Bronchial epithelial cell (primary cell): ENCODE measurements at places on chromosomes 3 and 15. TPM values are rescaled to one million over a fixed set of nuclear protein-coding genes. Genes with fewer than 3 reads are reported as not detected.
A peak's percentile ranks its signal among the peaks of the same experiment; 100 is the strongest.

The CCDC9B gene
- total RNA-seq, result 12.1 and 17.3 TPM in 2 replicates

The IGDCC3 gene
- total RNA-seq, result not detected in 2 replicates

The BFSP2 gene
- not detected in 2 replicates for total RNA-seq

The PCOLCE2 gene
- 0.38 and 1.1 TPM in 2 replicates for total RNA-seq

The GP9 gene
- total RNA-seq, result not detected in 2 replicates

The FMN1 gene
- total RNA-seq, result 1.6 and 2.2 TPM in 2 replicates

The GPR27 gene
- 0.38 and 0.53 TPM in 2 replicates for total RNA-seq

The SEMA6D gene
- 0.64 and 2.6 TPM in 2 replicates for total RNA-seq

The SPESP1 gene
- 3.8 and 4.2 TPM in 2 replicates for total RNA-seq

The DNAH12 gene
- under 0.01 and 0.13 TPM in 2 replicates for total RNA-seq

DNA sequence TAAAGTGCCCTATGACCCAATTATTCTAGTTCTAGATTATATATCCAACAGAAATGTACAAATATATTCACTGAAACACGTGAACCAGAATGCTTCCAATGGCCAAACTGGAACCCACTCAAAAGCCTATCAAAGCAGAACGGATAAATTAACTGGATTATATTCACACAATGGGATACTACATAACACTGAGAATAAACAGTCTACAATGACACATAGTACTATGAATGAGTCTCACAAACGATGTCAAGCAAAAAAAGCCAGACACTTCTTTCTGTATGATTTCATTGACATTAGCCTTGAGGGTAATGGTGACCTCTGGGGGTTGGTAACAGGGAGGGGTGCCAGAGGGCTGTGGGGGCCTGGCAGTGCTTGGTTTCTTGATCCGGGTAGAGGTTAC, 50.9 kb upstream of the HACD2 start:
- DNase-seq, result no peak

GRCh38 chr3:183553334-183554026, 2.0 kb downstream of the KLHL6 start:
- DNase-seq, result no peak

GRCh38 chr15:94225616-94226015, 5.7 kb upstream of the MCTP2 start:
- DNase-seq, result no peak

DNA sequence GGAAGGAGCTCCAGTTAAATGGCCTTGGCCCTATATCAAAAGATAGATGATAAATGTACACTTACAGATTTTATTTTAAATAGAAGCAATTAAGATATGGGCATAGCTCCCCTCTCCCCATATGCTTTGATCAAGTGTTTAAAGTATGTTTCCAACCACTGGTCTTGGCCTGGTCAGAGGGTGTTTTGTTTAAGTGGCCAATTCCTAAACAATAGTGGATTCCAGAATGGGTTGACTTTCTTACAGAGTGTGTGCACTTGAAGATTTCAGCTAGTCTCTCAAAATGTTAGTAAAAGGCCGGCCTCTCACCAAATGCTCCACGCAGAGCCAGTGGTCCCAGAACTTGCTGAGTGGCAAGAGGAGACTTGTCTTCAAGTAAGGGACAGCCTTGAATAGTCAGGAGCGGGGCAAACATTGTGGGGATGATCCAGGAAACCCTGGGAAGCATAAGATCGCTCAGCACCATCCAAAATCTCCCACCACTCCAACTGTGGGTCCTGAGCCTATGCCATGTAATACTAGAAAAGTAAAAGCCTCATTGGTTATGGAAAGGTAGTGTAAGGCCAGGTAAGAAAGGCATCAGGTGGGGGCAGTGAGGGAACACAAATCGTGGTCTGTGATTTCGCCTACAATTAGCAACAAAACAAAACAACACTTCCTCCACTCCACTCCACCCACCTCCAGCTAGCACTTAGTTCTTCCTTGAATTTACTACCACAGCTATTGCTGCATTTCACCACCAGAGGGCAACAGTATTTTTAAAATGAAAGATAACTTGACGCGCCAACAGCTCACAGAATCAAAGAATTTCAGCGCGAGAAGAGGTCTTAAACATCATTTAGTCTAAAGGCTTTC, 4.8 kb downstream of the RARRES1 start:
- DNase-seq, result peak; percentile 62

- peak; percentile 44 for DNase-seq
Measured at GRCh38 chr15:99845009-99845408, 111.8 kb upstream of the LYSMD4 start.

DNA sequence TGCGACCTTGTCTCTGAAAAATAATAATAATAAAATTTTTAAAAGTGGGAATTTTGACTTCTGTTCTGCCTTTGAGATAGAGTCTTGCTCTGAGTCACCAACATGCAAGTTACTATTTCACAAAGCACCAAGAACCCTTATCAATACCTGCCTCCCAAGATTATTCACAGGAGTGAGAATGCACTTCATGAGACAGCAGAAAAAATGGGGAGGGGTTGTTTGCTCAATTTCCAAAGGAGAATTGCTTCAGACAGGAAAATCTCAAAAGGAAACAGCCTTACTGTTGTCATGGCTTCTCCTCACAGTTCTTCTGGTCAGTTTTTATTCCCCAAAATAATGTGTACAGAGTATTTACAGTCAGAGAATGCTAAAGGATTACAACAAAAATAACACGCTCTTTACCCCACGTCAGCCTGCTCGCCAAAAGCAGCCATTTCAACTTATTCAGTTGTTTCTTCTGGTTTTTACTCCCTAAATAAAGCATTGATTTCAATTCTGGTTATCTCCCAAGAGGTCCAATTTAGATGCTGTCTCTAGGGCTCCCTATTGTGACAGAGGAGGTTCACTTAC, 89.0 kb downstream of the PPCDC start:
- DNase-seq, result peak; percentile 50

- no peak for DNase-seq
Measured at GRCh38 chr3:52891615-52892081, 5.7 kb downstream of the STIMATE start.

GRCh38 chr3:43176666-43177065, 70.8 kb upstream of the POMGNT2 start:
- DNase-seq, result no peak

- no peak for DNase-seq
Measured at GRCh38 chr3:152037953-152038352, 164.5 kb downstream of the SUCNR1 start.

DNA sequence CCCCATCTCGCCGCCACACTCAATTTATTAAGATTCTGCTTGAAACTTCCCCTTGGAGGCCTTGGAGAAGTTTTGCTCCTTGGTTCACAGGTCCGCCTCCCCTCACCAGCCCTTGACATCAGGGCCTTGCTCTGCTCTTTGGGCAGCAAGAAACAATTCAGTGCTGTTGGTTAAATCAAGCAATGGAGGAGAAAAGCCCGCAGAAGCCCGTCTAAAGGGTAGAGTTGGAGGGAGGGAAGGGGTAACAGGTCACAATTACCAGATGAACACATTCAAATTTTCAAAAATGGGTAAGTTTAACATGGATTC, 429 bp downstream of the PARP9 start:
- DNase-seq, result peak; percentile 8

- DNase-seq, result peak; percentile 83
Measured at GRCh38 chr15:59294574-59295260, 78.0 kb downstream of the MYO1E start.

- peak; percentile 94 for DNase-seq
Measured at GRCh38 chr3:96970211-96970610, 155.8 kb downstream of the EPHA6 start.

- DNase-seq, result no peak
Measured at GRCh38 chr15:84391191-84391590, 155.6 kb downstream of the GOLGA6L4 start.

GRCh38 chr3:5186089-5186857, 1.2 kb upstream of the EDEM1 start:
- DNase-seq, result no peak

DNA sequence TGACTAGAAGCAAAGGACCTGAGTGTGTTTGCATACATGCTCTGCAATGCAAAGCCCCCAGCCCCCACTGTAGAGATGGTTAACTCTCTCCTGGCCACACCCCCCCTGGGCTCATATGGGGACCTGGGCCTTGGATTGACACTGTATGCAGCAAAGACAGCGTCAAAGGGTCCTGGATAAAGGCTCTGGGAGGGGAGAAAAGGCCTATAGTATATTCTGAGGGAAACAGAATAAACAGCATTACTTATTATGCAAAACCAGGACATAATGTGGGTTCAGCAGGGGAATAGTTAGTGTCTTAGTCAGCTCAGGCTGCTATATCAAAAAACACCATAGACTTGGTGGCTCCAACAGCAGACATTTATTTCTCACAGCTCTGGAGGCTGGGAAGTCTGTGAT, 158.7 kb downstream of the APBA2 start:
- no peak for DNase-seq

- DNase-seq, result no peak
Measured at GRCh38 chr3:37400945-37401344, 226.6 kb upstream of the LRRFIP2 start.

- DNase-seq, result peak; percentile 54
Measured at GRCh38 chr3:101574388-101575112, 570 bp downstream of the PCNP start.

DNA sequence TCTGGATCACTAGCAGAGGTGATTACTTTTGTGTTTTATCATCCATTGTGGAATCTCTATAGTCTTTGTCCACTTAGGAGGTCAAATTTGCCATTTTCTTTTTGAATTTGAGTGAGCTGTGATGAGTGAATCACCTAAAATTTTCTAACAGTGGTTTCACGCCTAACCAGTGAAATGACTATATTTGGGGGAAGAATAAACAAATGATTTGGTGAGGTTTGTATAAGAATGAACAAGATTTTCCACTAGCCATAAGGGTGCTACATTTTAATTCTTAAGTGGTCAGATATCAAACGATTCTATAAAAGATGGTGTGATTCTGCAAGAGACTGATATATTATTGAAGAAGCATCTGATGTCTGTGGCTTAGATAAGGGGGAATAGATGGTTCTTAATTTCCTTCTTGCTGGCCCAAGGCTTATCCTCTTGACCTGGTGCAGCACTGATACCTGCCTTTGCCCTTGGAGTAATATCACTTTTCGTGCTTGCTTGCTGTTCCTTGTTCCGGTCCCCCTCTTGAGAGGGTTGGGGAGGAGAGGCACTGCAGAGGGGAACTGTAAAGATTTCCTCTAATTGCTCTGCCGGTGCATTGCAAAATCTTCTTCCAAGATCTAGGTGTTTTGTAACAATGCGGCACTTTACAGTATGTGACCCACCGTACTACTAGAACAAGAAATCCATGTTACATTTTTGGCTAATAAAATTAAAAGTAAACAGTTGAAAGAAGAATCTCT, 14.5 kb downstream of the C3orf20 start:
- no peak for DNase-seq

DNA sequence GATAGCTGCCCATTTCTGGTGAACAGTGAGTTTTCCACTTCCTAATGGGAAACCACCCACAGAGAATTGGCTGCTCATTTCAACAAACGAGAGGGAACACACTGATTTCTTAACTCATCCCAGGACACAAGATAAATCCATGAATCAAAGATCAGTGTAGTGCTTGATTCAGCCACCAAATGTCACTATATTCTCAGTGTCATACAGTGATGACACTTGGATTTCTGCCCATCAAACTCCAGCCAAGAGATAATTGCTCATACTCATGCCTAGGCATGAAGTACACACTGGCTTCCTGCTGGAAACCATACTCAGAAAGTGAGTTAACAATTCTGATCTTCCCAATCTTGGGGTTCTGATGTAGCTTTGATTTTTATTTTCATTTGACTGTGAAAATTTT, 35.4 kb upstream of the GRM7 start:
- peak; percentile 4 for DNase-seq

- DNase-seq, result no peak
Measured at GRCh38 chr15:45827275-45827674, 192.4 kb downstream of the SQOR start.

DNA sequence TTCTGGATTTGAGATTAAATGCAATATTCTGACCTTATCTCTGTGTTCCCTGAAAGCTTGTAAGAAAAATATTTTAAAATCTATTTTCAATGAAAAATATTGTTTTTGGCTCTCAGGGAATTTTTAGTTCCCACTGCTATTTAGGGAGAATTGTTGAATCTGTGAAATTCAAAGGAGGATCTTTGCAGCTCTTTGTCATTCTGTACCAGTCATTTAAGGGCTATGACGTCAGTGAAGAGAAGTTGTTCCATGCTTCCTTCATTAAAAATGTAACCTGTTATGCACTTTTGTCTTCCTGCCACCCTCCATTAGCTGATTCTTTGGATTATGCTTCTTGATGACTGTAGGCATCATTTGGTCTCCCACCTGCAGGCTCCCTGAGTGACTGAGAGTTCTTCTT, 427.8 kb upstream of the C2CD4B start:
- no peak for DNase-seq

DNA sequence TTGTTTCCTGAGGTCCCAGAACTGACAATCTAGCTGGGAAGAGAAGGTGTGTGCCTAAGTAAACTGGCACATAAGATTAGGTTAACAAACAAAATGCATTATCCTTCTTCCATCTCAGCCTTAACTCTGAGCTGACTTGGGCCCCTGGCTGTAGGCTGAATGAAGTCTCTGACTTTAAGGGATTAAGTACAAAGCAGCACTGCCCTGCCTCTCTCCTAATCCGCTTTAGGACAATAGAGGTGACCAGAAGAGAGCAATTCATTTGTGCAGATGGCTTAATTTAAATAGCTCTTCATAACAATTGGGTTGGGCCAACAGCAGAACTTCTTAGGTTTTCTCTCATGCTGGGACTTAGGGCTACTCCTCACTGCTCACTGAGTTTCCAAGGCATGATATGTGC, 181.6 kb upstream of the SOX14 start:
- no peak for DNase-seq

GRCh38 chr15:80604583-80605575, 90.2 kb upstream of the ABHD17C start:
- peak; percentile 52 for DNase-seq

DNA sequence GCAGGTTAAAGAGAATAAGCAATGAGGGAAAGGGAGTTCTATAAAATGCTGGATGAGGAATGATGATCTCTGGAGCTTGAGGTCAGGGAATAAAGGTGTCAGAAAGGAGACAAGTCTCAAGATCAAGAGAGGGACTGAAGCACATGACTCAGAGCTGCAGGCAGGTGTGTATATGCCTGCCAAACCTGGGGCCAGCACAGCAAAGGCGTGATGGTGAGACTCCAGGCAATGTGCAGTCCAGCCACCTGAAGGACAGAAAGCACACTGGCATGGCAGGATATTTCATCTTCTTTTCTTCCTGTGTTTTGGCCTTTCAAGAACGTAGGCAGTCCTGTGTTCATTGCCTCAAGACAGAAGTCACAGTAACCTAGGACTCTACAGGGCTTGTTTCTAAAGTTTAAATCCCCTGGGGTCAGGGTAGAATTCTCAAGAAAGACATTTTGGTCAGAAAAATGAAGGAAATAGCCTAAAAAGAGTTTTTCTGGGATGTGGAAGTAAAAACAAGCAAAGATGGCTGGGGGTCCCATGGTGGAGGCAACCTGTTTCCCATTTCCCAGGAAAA, 55.5 kb upstream of the TOPAZ1 start:
- DNase-seq, result no peak

DNA sequence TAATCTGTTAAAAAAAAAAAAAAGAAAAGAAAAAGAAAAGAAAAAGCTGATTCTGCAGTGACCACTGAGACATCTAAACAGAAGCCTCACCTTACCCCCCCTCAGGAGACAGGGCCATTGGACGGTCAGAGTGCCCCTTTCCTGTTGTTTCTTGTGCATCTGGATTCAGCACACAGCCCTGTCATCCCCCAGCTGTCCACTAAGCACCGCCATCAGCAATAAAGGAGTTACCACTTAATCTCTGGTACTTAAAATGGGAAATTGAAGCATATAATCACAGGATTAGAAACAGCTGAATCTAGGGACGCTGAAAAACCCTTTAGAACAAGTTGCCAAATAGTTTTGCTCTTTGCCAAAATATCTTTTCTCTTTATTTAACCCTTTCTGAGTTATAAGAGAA, 62.5 kb downstream of the TRIM69 start:
- DNase-seq, result no peak
